Retina (tissue), 1 donor: ENCODE measurements at places on chromosomes 4 and X.

DNA sequence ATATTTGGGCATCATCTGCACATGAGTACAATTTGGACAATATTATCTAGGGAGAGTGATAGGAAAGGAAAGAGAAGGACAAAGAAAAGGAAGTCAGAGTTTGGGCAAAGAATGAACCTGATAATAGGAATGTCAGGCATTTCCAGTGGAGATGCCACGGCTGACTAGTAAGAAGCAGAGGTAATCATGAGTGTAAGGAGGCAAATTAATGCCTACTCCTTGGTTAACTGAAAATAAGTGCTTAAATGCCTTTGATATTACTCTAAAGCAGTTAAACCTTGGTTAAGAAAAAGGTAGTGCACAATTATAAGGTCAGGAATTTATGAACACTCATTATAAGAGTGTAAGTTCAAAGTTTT, 99.2 kb upstream of the DDIT4L start:
- DNase-seq, result no peak

DNA sequence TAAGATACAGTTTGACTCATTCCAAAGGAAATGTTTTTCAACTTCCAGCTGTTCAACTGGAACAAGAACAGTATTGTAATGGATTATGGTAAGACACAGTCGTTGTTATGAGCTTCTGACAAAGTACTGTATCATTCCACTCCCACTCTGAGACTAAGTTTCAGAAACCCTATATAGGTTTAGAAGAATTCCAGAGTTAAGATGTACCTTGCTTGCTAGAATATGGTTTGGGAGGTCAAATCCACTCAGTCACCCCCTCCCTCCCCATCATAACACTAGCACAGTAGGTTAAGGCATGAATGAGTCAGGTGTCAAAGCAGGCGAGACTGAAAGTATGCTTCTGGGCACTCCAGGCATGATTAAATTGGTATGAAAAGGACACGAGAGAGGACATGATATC, 339.7 kb downstream of the DMD start:
- no peak for DNase-seq

- DNase-seq, result no peak
Observed at GRCh38 chr4:173057901-173058300, 110.7 kb upstream of the GALNT7 start.

GRCh38 chr4:177680308-177680707, 238.1 kb upstream of the AGA start:
- no peak for DNase-seq

DNA sequence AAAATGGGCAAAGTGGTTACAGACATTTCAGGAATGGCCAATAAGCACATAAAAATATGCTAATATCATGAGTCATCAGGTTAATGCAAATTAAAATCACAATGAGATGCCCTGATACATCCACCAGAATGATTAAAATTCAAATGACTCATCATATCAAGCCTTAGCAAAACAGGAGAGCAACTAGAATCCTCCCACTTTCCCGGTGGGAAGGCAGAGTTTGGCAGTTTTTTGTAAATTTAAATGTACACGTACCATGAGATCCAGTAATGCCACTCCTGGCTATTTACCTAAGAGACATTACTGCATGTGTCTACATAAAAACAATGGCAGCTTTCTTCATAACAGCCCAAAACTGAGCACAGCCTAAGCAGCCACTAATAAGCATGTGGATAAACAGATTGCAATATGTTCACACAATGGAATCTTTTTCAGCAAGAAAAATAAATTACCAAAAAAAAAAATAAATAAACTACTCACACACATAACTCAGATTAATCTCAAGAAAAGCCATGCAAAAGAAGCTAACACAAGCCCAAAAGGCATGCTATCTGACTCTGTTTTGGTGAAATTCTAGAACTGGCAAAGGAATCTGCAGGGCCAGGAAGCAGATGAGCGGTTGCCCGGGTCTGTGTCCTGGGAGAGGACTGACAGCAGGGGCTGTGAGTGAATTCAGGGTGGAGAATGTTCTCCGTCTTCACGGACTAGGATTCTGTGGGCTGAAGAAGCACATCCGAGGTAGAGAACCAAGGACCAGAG, 48.8 kb downstream of the AFAP1 start:
- DNase-seq, result no peak

DNA sequence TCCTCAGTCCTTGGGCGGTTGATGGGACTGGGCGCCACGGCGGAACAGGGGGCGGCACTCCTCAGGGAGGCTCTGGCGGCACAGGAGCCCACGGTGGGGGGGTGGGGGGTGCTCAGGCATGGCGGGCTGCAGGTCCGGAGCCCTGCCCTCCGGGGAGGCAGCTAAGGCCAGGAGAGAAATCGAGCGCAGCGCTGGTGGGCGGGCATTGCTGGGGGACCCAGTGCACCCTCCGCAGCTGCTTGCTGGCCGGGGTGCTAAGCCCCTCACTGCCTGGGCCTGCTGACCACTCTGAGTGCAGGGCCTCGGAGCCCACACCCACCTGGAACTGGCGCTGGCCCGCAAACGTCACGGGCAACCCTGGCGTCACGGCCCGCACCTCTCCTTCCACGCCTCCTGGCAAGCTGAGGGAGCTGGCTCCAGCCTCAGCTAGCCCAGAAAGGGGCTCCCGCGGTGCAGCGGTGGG, 164.9 kb upstream of the AGA start:
- DNase-seq, result no peak
